Stimulated activated CD8-positive, alpha-beta memory T cell treated with anti-CD3 and anti-CD28 coated beads, Interleukin-2, amount 100 ng/mL, for 1 hour (primary cell): ENCODE measurements at places on chromosomes 16 and 17.

DNA sequence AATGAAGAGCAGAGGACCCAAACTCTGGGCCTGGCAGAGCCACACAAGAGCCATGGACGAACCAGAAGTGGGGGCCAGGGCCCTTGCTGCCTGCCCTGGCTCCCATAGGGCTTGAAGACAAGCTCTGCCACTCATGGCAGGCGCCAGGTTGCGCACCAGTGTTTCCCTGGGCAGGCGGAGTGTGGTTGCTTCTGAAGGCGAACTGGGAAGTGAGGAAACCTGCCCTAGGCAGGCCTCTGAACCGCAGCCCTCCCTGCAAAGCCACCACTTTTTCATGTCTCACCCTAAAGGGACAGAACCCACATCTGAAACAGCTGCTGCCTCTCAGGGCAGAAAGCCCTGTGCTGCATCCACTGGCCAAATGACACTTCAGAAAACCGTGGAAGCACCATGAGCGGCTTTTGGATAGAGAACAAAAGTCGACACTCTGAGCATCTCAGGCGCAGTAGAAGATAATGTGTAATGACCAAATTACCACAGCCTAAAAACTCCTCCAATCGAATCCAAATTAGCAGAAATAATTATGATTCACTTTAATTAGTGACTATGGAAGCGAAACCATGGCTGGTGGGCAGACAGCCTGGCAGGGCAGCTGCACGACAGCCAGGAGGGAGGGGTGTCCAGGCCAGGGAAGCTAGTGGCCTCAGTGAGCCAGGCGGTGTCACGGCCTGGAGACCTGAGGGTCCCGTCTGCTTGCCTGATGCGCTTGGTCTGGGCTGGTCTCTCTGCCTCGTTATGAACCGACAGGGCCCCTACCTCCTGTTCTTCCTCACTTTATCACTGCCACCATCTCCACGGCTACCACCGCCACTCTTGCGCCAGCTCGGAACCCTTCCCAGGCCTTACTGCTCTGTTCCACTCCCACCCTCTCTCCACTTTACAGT is 59.1 kb downstream of the PRMT7 start:
- DNase-seq, result no peak

- no peak for DNase-seq
These were observed 311.6 kb upstream of the MON1B start for GRCh38 chr16:76879420-76879819.

GRCh38 chr16:68369168-68369567 is 58.3 kb downstream of the PRMT7 start:
- DNase-seq, result no peak

GRCh38 chr17:6523330-6523729 is 33.0 kb downstream of the PITPNM3 start:
- no peak for DNase-seq

- no peak for DNase-seq
These were observed 12.0 kb upstream of the TMEM97 start for GRCh38 chr17:28306954-28307401.

GRCh38 chr17:9356488-9356911 is 219.1 kb downstream of the STX8 start:
- DNase-seq, result no peak

- DNase-seq, result no peak
These were observed 428 bp downstream of the SGSM2 start for GRCh38 chr17:2337544-2338314.

DNA sequence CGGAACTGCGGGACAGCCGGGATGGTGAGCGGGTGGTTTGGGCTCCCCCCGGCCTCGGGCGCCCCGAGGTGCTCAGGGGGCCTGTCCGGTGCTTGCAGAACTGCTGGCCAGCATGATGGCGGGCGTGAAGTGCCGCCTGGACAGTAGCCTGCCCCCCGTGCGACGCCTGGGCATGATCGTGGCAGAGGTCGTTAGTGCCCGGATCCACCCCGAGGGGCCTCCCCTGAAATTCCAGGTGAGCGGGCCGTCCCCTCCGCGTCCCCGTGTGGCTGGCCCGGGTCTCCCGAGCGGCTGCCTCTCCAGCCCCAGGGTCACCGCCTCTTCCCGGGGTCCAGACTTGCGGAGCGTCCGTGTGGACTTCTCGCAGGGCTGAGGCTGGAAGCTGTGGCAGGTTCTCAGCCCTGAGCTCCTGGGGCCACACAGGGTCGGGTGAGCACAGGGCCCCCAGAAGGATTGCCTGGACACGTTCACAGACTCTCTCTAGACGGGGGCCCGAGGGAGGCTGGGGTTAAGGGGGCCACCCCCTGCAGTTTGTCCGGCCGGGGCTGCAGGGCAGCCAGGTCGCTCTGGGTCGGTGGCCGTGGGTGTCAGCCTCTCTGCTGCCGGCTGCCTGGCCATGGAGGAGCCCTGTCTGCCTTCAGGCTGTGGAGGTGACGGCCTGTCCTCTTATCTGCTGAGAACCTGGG is 7.4 kb downstream of the TELO2 start:
- DNase-seq, result no peak

GRCh38 chr16:67428146-67428731 is 2.7 kb upstream of the HSD11B2 start:
- DNase-seq, result peak; percentile 12

GRCh38 chr16:46894036-46894672 is 10.0 kb downstream of the GPT2 start:
- no peak for DNase-seq

DNA sequence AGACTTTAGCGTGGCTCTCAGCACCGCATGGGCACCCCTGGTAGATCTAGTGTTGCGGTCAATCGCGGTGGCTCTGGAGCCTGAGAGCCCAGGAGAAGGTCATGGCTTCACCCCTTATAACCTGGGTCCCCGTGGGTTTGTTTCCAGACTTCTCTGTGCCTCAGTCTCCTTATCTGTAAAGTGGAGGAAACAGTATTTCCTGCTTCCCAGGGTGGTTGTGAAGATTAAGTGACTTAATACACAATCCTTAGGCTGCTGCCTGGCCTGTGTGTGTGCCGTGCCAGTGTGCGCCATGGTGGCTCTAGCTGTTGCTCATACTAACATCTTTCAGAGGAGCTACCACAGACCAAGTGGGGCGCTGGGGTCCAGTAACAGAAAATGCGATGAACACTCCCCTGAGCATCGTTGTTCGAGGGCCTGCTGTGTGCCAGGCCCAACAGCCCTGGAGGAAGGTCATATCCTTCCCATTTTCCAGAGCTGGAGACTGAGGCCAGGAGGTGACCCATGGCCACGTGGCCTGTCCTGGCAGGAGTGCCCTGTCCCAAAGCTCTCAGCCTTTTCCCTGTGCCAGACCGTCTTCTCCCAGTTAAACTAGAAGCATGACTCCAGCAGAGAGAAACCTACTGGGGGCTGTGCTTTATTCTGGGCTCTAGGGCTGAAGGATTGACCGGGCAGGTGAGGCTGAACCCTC is 70.1 kb downstream of the CMIP start:
- DNase-seq, result no peak

- no peak for DNase-seq
These were observed 22.3 kb downstream of the BAIAP2 start for GRCh38 chr17:81057079-81057730.

DNA sequence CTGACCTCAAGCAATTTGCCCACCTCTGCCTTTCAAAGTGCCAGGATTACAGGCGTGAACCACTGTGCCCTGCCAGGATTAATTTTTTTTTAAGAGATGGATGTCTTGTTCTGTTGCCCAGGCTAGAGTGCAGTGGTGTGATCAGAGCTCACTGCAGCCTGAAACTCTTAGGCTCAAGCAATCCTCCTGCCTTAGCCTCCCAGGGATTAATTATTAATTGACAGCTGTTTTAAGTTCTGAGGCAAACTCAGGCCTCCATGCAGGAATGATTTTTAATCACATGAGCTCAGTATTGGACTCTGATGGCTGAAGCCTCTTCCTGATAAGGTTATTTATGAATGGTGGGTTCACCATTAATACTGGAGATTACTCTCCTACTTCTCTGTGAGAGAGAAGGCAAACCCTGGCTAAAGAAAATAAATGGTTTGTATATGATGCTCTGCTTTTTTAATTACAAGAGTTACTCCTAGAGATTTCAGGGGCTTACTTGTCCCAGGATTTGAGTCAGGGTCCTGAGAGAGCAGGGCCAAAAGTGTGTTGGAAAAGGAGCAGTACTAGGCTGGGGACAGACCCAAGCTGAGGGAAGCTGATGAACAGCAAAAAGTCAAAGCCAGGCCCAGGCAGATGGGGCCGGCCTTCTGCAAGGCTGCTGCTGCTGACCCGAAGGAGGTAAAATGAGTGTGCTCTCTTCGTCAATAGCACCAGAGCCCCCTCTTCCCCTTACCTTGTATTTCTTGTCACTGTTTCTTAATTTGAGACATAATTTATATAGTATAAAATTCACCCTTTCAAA is 56.9 kb upstream of the HAS3 start:
- no peak for DNase-seq

- DNase-seq, result no peak
These were observed 51.4 kb upstream of the NFAT5 start for GRCh38 chr16:69514356-69514755.

DNA sequence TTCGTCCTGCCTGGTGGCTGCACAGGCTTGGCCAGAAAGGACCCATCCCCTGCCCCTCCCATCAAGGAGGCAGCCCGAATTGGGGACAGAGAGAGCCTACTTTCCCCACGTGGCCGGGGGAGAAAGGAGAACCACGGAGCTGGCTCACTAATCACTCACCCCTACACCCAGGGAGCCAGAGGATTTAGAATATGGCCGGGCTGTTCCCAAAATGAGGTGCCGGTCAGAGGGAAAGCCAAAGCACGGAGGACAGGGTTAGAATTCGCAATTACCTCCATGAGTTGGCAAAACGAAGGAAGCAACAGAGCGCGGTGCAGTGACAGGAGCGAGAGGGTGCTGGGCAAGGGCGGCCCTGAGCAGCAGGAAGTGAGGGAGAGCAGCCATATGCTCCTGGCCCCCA is 33.1 kb downstream of the SHISA6 start:
- DNase-seq, result no peak

- no peak for DNase-seq
These were observed 15.4 kb downstream of the PLLP start for GRCh38 chr16:57268804-57269800.

GRCh38 chr16:84929421-84930297 is 81.7 kb downstream of the ZDHHC7 start:
- no peak for DNase-seq

DNA sequence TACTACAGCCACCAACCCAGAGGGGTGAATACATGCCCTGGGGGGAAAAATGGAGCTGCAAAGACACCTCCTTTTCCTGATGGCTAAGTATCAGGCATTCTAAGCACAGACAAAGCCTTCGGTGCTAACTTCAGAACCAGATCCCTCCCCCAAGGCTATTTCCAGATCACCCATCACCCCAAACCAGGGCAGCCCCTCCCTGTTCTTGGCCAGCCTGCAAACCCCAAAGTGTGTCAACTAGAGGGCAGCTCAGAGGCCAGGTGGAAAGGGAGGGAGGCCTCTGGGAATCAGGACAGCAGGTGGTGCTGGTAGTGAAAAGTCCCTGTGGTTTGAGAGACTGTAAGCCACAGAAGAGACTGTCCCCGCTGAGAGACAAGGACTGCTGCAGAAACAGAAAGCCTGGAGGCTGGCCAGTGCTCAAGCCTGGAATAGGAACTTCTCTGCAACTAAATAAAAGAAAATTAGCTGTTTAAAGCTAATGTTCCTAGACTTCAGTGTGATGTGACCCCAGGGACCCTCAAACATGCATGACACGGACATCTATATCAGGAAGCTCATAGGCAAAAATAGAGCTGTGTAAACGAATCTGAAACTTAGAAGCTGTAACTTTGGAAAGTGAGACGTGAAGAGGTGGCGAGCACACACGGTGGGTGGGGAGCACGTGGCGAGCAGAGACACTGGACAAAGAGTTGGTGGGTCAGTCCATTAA is 9.1 kb downstream of the TUBG1 start:
- DNase-seq, result no peak

DNA sequence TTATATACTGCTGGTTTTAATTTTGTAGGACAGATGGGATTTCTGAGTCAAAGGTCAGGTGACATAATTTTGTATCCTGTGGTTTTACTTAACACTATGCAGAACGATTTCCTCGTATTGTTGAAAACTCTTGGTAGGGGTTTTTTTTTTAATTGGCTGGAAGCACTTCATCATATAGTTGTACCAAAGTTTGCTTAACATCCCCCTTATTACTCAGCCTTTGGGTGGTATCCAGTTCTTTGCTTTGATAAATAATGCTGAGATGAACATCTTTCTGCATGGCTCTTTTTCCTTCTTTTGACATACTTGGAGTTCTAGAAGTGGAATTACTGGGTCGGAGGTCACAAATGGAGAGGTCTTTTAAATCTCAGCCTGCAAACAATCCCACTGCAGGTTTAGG is 419.1 kb downstream of the MAF start:
- DNase-seq, result no peak

DNA sequence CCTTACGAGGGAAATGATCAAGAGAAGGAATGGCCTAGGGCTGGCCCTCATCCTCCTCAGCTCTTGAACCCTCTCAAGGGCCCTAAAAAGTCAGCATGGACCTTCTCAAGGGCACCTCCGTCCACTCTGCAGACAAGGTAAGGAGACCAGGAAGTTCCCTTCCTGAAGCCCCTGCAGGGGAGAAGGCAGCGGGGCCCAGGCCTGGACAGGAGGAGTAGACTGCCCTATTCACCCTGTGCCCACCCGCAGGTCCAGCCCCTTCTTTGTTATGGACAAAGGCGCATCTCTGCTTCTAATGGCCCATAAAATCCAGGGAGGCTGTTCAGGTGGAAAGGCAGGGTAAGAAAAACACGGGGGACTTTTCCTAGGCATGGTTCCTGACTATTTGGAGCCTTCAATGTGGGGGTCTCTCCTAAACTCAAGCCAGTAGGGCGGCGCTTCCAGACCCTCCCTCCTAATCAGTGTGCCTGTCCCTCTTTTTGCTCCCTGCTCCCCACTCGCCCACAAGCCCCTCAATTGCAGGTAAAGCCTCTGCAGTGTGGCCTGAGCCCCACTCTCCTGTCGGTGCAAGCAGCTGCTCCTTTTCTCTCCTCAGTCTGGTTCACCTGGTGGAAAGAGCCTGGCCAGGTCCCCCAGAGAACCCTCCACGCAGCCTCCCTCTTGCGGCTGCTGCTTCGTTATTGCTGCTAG is 28.2 kb downstream of the AXIN2 start:
- no peak for DNase-seq

DNA sequence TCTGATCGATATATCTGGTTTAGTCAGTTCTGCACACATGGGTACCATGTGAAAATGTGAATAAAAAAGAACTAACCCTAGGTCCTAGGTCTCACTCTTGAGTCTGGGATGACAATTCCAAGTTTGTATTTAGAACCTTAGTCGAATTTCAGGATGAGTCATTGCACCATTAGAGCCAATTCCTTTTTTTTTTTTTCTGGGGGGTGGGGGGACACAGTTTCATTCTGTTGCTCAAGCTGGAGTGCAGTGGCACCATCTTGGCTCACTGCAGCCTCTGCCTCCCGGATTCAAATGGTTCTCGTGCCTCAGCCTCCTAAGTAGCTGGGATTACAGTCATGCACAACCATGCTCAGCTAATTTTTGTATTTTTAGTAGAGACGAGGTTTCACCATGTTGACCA is 41.6 kb downstream of the SPAG9 start:
- no peak for DNase-seq
